Lower lobe of right lung (tissue), 2 donors: ENCODE measurements at places on chromosomes 7 and 10. TPM values are rescaled to one million over a fixed set of nuclear protein-coding genes. Genes with fewer than 3 reads are reported as not detected.

- no peak for DNase-seq
- no peak overlapping the region for H3K27ac ChIP-seq
- H3K27me3 ChIP-seq: no peaks in the 10 kb centered on the region
- no peak overlapping the region for H3K4me3 ChIP-seq
These were observed 111.3 kb upstream of the SORCS1 start for GRCh38 chr10:107275806-107276205.

DNA sequence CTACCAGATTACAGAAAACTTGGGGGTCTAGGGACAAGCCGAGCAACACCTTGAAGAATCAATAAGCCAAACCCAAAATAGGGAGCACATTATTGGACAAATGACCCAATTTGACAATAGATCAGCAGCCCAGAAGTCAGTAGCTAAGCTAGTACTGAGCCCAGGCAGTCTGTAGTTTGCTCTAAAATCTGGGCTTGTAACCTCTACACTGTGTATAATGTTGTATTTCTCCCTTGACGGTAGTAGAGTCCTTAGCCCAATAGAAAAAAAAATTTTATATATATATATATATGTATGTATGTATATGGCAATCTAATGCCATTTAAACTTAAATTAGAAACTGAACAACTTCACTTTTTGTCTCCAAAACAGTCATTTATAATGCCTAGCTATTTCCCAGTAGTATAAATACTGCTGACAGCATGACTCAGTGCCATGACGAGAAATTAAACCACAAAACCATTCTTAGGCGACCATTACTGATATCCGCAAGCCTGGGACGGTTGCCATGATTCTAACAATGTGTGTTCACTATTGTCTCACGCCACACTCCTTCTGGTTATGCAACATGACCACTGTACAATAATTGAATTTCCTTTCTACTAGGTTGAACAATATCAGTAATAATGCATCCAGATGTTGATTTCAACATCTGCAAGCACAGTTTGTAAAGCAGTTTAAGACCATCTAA lies 110.5 kb downstream of the IPMK start:
- no peaks in the 10 kb centered on the region for H3K4me1 ChIP-seq
- no peak overlapping the region for H3K27ac ChIP-seq
- no peak for DNase-seq

DNA sequence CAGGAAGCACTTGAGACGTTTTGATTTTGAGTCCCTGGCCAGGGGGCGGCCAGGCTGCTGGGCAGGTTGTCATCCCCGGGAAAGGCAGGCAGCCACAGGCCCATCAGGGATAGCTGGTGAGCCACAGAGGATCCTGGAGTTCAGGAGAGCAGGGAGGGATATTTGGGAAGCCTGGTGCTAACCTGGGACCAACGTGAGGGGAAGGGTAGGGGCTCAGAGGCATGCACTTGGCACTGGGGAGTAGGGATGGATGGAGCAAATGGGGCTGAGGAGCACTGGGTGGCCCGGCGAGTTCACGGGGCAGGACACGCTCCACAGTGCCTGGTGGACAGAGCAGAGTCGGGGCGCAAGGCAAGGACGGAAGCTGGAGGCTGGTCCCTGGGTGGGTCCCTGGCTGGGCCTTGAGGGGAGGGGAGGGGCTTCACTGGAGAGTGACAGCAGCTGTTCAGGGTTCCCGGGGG lies 30.2 kb downstream of the LRRC27 start:
- H3K27ac ChIP-seq: no peak overlapping the region
- H3K4me3 ChIP-seq: no peak overlapping the region
- DNase-seq: no peak
- H3K27me3 ChIP-seq: no peaks in the 10 kb centered on the region

GRCh38 chr7:158726277-158726807 lies 21.7 kb upstream of the NCAPG2 start:
- H3K4me3 ChIP-seq: no peak overlapping the region
- no peaks in the 10 kb centered on the region for H3K36me3 ChIP-seq
- H3K4me1 ChIP-seq: no peaks in the 10 kb centered on the region
- no peaks in the 10 kb centered on the region for H3K27me3 ChIP-seq
- DNase-seq: no peak
- no peak overlapping the region for H3K27ac ChIP-seq

The TEX47 gene
- not detected for total RNA-seq

The GIMAP2 gene
- 46.9 TPM for total RNA-seq

The TAS2R41 gene
- total RNA-seq: not detected

DNA sequence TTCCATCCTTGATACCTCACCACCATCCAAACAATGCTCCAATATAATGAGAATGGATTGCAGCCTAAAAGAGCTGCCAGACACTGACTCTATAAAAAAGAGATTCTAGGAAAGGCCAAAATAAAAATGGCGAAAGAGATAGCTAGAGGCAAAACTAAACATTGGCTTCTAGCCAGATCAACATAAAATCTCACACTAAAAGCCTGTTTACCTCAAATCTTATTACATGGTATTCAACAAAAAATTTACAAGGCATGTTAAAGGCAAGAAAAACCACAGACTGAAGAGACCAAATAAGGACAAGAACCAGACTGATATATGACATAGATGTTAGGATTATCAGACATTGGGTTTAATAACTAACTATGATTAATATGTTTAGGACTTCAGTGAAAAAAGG lies 1127.0 kb downstream of the DNAJB9 start:
- no peak overlapping the region for H3K4me3 ChIP-seq
- no peak overlapping the region for H3K27ac ChIP-seq
- H3K36me3 ChIP-seq: no peaks in the 10 kb centered on the region

DNA sequence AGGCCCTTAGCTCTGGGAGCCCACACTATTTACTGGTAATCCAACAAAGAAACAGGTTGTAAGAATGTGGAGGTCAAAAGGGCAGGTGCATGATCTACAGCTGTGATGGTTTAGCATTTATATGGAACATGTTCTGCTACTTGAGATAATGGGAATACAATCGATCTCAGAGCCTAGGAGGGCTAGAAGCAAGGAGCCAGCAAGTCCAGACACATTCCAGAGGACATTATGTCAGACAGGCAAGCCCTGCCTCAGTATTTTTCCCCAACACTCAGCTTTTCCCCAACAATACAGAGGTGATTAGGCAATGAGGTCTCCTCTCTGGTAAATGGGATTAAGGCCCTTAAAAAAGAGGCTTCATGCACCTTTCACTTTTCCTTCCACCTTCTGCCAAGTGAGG lies 21.4 kb upstream of the GNAT3 start:
- H3K4me3 ChIP-seq: no peak overlapping the region
- no peak for DNase-seq
- no peak overlapping the region for H3K27ac ChIP-seq
- no peaks in the 10 kb centered on the region for H3K36me3 ChIP-seq
- H3K27me3 ChIP-seq: no peaks in the 10 kb centered on the region

The VPS50 gene
- 34.6 TPM for total RNA-seq

DNA sequence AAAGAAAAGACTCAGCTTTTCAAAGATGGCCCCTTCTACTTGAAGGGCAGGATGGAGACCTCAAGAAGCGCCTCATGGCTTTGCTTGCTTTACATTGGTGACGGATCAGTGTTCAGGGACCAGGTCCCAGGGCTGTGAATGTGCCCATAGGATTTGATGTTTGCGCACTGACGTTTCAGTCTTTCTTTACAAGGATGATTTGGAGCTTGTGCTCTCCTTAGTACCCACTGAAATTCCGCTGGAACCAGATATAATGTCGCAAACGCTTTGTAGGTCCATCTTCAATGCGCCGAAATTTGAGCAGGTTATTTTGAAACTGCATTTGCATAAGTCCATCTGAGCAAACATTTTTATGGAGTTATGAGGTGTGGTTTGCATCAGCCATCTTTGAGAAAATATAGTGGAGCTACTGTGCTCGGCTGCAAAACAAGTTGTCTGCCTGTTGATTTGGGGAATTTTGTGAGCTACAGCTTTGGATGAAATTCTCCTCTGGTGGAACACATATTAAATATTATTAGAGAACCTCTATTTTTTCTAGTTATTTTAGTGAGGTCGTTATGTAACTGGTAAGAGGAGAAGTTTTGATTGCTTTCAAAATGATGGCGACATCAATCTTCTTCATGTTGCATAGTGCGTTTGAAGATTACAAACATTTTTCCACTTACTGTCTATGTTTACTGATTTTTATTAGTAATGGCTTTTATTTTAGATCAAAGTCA lies 2.4 kb downstream of the RBM20 start:
- peaks cover 88% of the 10 kb centered on the region for H3K27me3 ChIP-seq
- H3K4me1 ChIP-seq: peaks cover 19% of the 10 kb centered on the region
- no peak overlapping the region for H3K27ac ChIP-seq
- no peak overlapping the region for H3K4me3 ChIP-seq
- no peak for DNase-seq
- no peaks in the 10 kb centered on the region for H3K36me3 ChIP-seq

- peaks cover 4% of the 10 kb centered on the region for H3K4me1 ChIP-seq
- H3K27ac ChIP-seq: peak overlapping the region; percentile 83
- H3K27me3 ChIP-seq: no peaks in the 10 kb centered on the region
These were observed 826 bp downstream of the GIMAP7 start for GRCh38 chr7:150515248-150516147.

DNA sequence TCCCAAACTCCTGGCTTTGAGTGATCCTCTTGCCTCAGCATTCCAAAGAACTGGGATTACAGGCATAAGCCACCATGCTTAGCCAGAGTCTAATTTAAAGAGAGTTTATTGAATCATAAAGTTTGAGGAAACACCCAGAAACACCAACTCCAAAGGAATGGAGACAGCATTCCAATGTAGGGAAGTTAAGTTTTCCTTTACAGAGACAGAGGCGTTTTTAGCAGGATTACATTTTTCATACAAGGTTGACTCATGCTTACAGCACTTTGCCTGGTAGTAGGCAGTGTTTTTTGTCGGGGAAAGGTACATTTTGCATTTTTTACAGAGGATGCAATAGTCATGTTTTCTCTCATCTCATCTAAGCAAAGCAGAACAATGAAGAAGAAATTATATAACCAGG lies 18.9 kb upstream of the OPN4 start:
- H3K4me1 ChIP-seq: no peaks in the 10 kb centered on the region
- no peaks in the 10 kb centered on the region for H3K36me3 ChIP-seq
- DNase-seq: no peak
- no peak overlapping the region for H3K27ac ChIP-seq
- H3K4me3 ChIP-seq: no peak overlapping the region

DNA sequence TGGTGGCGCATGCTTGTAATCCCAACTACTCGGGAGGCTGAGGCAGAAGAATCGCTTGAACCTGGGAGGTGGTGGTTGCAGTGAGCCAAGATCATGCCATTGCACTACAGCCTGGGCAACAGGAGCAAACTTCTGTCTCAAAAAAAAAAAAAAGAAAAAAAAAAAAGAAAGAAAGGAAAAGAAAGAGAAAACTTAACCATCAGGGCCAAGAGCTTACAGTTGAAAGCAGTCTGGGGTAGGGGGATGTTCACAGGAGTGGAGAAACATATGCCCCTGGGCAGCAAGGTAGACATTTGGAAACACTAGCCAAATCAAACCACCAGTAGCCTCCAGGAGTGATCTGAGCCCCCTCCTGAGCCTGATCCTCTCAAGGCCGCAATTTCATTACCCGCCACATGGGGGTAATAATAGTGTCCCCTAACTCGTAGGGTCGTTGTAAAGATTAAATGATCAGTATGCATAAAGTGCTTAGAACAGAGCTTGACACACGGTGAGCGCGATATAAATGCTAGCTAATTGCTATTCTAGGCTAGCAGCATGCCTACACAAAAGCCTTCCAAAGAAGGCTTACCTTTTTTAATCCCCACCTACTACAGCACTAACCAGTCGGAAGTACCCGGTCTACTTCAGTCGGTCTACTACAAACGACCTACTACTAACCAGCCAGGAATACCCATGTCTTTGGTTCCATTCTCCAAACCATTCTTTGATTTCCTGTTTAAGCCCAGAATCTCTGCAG lies 274.3 kb upstream of the NEBL start:
- no peaks in the 10 kb centered on the region for H3K36me3 ChIP-seq
- H3K4me3 ChIP-seq: peak overlapping the region; percentile 68
- H3K27ac ChIP-seq: peak overlapping the region; percentile 90
- DNase-seq: no peak
- H3K4me1 ChIP-seq: peaks cover 20% of the 10 kb centered on the region

DNA sequence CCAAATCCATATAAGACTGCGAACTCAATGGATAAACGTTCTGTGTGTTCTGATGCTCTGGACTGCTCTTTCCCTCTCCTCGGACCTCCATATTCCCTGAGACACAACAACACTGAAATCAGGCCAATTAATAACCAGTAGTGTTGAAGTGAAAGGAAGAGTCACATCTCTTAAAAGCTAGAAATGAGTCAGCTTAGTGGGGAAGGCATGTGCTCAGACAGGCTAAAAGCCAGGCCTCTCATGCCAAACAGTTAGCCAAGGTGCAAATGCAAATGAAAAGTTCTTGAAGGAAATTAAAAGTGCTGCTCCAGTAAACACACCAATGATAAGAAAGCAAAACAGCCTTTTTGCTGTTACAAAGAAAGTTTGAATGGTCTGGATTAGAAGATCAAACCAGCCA lies 29.3 kb downstream of the TNS3 start:
- H3K27me3 ChIP-seq: no peaks in the 10 kb centered on the region
- no peak overlapping the region for H3K27ac ChIP-seq
- H3K36me3 ChIP-seq: no peaks in the 10 kb centered on the region
- H3K4me3 ChIP-seq: no peak overlapping the region

DNA sequence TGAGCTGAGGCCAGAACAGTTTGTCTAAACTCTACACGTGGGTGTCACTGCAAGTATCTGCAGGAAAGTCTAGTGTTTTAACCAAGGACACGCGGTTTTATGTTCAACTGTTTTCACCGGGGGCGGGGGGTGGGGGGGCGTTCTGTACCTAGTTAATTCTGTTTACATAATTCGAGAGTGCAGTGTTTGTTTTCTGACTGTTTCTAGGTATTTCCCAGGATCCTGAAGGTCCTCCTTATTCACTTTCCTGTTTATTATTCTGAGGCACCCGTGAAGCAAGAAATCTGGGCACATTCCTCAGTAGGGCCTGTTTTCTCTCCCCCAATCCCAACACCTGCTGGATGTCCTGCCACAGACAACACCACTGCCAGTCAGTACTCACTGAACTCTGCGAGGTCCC lies 7.6 kb downstream of the LOXL4 start:
- no peak overlapping the region for H3K4me3 ChIP-seq
- H3K27ac ChIP-seq: no peak overlapping the region
- peaks cover 9% of the 10 kb centered on the region for H3K4me1 ChIP-seq

DNA sequence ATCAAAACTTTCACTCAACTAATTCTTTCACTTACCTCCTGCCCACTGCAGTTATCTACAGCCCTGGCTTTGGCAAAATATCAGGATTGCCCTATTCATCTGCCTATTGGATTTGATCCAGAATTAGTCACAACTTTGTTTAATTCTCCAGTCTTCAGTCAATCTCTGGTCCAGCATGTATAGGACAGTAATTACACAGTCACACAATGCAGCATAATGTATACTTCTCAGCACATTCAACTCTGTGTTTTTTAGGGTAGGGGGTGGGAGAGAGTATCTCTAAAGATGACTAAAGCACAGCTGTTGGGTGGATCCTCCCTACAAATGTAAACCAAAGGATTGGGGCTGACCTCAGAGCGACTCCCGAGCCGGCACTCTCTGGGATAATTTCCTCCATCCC lies 17.7 kb upstream of the NRP1 start:
- H3K27me3 ChIP-seq: no peaks in the 10 kb centered on the region
- H3K4me1 ChIP-seq: no peaks in the 10 kb centered on the region
- no peaks in the 10 kb centered on the region for H3K36me3 ChIP-seq
- H3K4me3 ChIP-seq: no peak overlapping the region
- DNase-seq: no peak

GRCh38 chr10:130479926-130480325 lies 343.7 kb downstream of the GLRX3 start:
- no peak overlapping the region for H3K4me3 ChIP-seq
- no peaks in the 10 kb centered on the region for H3K4me1 ChIP-seq

The FGL2 gene
- 33.0 TPM for total RNA-seq

The FAM25C gene
- not detected for total RNA-seq

The UTF1 gene
- not detected for total RNA-seq
